ENCODE measurements at places on chromosomes 5 and 9. TPM values are rescaled to one million over a fixed set of nuclear protein-coding genes. Genes with fewer than 3 reads are reported as not detected.

DNA sequence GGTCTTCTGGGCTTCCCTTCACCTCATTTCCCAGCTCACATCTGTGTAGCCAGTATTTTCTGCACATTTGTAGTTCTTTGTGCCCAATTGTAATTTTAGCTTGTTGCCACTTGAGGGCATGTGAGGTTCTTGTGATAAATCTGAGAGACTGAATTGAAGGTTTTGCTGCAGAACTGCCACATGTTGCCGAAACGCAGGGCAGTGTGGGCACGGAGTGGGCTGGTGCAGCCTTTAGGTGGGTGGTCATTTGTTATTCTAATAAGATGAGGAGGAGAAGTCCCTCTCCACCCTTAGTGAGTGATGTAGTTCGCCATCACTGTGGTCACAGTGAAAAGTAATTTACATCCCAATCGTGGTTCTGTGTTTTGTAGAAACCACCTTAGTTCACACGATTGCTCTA is 21.2 kb downstream of the OTULIN start:
- no peak for DNase-seq
- no peak overlapping the region for H3K4me3 ChIP-seq
- H3K4me1 ChIP-seq = peaks cover 8% of the 10 kb centered on the region
- H3K27ac ChIP-seq = peak overlapping the region; percentile 66
- H3K27me3 ChIP-seq = no peaks in the 10 kb centered on the region
- H3K36me3 ChIP-seq = peaks cover 38% of the 10 kb centered on the region

DNA sequence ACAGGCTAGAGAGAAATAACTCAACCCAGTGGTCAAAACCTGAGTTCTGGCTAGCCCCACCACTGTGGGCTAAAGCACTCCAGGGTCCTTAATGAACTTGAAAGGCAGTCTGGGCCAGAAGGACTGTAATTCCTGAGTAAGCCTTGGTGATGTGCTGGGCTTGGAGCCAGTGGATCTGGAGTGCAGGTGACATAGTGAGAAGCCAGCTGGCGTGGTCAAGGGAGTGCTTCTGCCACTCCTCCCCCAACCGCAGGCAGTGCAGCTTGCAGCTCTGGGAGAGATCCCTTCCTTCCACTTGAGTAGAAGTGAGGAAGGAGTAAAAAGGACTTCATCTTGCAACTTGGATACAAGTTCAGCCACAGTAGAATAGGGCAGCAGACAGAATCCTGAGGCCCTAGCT is 424.0 kb downstream of the CDH18 start:
- H3K4me3 ChIP-seq = no peak overlapping the region
- peaks cover 2% of the 10 kb centered on the region for H3K27me3 ChIP-seq
- H3K27ac ChIP-seq = no peak overlapping the region
- no peak for DNase-seq
- no peaks in the 10 kb centered on the region for H3K4me1 ChIP-seq

DNA sequence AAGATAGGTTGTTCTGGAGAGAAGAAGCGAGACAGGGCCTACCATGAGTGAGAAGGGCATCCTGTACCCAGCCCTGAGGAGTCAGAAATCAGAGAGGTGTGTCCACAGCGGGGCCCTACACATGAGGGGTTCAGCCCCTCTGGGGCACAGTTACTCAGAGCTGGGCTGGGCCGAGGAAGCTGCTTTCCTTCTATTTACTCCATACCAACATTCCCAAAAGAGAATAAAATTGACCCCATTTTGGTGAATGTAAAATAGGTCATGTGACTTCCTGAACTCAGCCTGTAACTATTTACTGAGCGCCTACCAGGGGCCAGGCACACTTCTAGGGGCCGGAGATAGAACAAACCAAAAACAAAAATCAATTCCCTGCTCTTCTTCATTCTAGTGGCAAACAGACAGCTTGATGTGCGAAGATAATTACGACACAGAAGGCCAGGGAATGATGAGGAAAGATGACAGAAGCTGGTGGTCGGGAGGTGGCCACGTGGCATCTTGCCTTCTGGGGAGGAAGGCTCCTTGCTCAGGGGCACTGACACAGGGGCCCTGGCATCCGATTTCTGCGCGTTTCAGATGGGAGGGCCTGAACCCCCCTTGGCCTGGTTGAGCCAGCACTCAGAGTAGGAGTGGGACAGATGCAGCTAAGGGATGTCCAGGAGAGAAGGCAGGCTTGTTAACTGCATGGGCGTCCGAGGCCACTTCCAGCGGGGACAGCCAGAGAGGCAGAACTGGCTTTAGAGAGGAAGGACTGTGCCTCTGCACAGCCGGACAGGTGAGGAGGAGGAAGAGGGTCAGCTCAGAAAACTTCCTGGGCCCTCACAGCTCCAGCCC is 121.8 kb downstream of the NSG2 start:
- DNase-seq = no peak
- no peaks in the 10 kb centered on the region for H3K4me1 ChIP-seq
- no peak overlapping the region for H3K27ac ChIP-seq
- no peak overlapping the region for H3K4me3 ChIP-seq
- no peaks in the 10 kb centered on the region for H3K36me3 ChIP-seq
- H3K27me3 ChIP-seq = peaks cover 12% of the 10 kb centered on the region

GRCh38 chr9:105971986-105972385 is 277.6 kb downstream of the TMEM38B start:
- H3K4me1 ChIP-seq = peaks cover 53% of the 10 kb centered on the region
- H3K27ac ChIP-seq = no peak overlapping the region
- H3K36me3 ChIP-seq = no peaks in the 10 kb centered on the region
- DNase-seq = no peak
- no peaks in the 10 kb centered on the region for H3K27me3 ChIP-seq

DNA sequence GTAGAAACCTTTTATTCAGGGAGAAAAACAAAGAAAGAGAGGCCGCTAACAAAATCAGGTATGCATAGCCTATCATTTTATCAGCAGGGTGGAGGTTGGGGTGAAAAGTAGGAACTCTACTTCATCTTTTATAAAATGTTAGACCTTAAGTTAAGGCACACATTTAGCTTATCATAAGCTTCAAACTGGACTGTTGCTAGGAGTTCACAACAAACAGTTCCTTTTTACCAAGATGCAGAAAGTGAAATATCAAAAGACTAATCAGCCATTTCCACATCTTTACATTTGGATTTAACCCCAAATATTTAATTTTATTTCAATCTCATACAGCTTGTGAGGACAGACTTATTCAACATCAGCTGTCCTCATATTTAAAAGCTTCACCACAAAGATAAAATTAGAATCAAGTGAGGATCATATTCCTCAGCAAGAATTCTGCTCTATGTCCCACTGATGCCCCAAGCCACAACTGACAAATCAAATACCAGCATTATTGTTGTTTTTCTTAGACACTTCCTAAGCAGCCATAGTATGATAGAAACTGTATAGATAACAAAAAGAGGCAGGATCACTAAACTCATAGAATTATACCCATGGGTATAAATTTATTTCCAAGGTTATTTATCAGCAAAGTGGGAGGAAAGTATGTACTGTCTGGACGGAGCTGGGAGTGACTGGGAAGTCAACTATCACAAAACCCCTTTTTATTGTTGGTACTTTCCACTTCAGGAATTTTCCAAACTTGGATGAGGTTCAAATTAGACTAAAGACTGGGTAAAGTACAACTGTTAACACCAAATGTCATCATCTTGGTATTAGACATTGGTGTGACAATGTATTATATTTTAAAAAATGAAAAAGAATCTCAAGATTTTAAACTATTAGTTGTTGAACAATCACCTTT is 29.9 kb upstream of the MYOT start:
- peak overlapping the region; percentile 13 for H3K4me3 ChIP-seq
- H3K27ac ChIP-seq = peak overlapping the region; percentile 74
- no peaks in the 10 kb centered on the region for H3K27me3 ChIP-seq
- H3K36me3 ChIP-seq = no peaks in the 10 kb centered on the region
- DNase-seq = no peak

GRCh38 chr9:6758248-6758497 is 400 bp downstream of the KDM4C start:
- peak overlapping the region; percentile 96 for H3K4me3 ChIP-seq
- H3K27ac ChIP-seq = peak overlapping the region; percentile 100
- DNase-seq = no peak
- no peaks in the 10 kb centered on the region for H3K36me3 ChIP-seq
- H3K27me3 ChIP-seq = no peaks in the 10 kb centered on the region

GRCh38 chr5:135996611-135997010 is 32.2 kb upstream of the TGFBI start:
- peak overlapping the region; percentile 27 for H3K4me3 ChIP-seq
- H3K36me3 ChIP-seq = no peaks in the 10 kb centered on the region
- H3K4me1 ChIP-seq = peaks cover 74% of the 10 kb centered on the region
- no peaks in the 10 kb centered on the region for H3K27me3 ChIP-seq
- H3K27ac ChIP-seq = peak overlapping the region; percentile 89

- no peaks in the 10 kb centered on the region for H3K27me3 ChIP-seq
- no peaks in the 10 kb centered on the region for H3K4me1 ChIP-seq
- no peak overlapping the region for H3K4me3 ChIP-seq
- no peak overlapping the region for H3K27ac ChIP-seq
- DNase-seq = no peak
These were observed 38.3 kb upstream of the RORB start for GRCh38 chr9:74458832-74459231.

DNA sequence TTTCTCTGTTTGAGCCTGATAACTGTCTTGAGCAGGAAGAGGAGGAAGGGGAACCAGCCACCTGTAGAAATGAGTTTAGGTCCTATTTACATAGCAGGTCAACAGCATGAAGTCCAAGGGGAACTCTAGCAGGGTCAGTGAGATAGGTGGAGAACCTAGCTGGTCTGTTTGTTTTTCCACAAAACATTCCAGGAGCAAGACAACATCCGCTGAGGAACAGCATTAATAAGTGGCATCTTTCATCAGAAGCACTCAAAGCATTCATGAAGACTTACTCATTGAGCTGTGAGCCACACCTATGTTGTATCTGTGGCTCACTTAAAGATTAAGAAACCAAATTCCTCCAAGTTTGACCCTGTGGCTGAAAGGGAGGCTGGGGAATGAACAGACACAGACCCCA is 115.9 kb downstream of the ACTBL2 start:
- no peak for DNase-seq
- no peaks in the 10 kb centered on the region for H3K36me3 ChIP-seq
- H3K4me3 ChIP-seq = no peak overlapping the region
- peaks cover 6% of the 10 kb centered on the region for H3K4me1 ChIP-seq
- no peak overlapping the region for H3K27ac ChIP-seq
- no peaks in the 10 kb centered on the region for H3K27me3 ChIP-seq

- peaks cover 1% of the 10 kb centered on the region for H3K27me3 ChIP-seq
- no peaks in the 10 kb centered on the region for H3K36me3 ChIP-seq
- peak; percentile 58 for DNase-seq
These were observed 31.0 kb upstream of the TCF7 start for GRCh38 chr5:134083517-134083916.

DNA sequence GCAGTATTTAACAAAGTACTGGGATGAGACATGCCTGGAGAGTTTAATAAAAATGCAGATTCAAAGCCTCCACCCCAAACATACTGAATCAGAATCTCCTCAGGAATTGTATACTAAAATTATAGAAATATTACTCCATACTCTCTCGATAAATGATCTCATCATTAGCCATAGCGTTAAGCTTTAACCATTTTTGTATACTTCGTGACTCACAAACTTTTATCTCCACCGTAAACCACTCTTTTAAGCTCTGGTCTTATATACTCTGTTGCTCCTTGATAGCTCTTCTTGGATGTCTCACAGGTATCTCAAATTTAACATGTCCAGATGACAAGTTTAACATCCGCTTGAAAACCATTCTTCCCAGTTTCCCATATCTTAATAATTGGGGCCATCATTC is 327.8 kb downstream of the ADGRV1 start:
- no peaks in the 10 kb centered on the region for H3K36me3 ChIP-seq
- peaks cover 13% of the 10 kb centered on the region for H3K4me1 ChIP-seq
- DNase-seq = no peak
- H3K27me3 ChIP-seq = peaks cover 3% of the 10 kb centered on the region
- H3K27ac ChIP-seq = no peak overlapping the region

DNA sequence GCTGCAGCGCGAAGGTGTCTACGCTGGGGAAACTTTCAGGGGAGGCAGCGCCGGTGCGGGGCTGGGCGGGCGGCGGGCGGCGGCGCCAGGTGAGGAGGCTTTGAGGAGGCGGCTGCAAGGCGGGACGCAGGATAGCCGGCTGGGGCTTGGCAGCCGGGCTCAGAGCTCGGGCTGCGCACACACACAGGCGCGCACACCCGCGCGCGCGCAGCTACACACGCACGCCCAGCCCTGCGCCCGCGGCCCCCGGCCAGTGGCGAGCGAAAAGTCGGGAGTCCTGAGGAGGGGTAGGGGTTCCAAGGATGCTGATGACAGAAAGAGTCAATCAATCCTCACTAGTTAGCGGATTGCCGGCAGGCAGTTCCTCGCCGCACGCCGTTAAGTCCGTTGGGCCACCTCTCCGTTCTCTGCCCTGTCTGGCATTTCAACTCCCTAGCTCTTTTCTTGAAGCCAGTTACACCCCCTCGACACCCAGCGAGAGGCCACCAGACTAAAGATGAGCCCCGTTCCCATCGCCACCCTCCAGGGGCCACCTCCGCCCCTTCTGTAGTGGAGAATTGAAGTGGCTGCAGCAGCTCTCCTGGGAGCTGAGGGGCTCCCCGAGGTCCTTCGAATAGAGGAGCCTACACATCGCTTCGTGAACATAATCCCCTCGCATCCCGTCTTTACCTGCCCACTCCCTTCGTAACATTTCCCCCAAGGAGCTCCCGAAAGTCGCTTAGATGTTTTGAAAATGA is 1640.3 kb upstream of the C9orf72 start:
- H3K27ac ChIP-seq = no peak within 1 kb of the TSS
- H3K4me3 ChIP-seq = peak within 1 kb of the TSS; percentile 68
- no peak for DNase-seq
- H3K27me3 ChIP-seq = peaks cover 75% of the 10 kb centered on the region

- H3K27ac ChIP-seq = peak overlapping the region; percentile 38
- H3K27me3 ChIP-seq = no peaks in the 10 kb centered on the region
- H3K36me3 ChIP-seq = peaks cover 54% of the 10 kb centered on the region
- no peak for DNase-seq
- no peak overlapping the region for H3K4me3 ChIP-seq
These were observed 51.7 kb upstream of the LRRTM2 start for GRCh38 chr5:138926688-138927448.

DNA sequence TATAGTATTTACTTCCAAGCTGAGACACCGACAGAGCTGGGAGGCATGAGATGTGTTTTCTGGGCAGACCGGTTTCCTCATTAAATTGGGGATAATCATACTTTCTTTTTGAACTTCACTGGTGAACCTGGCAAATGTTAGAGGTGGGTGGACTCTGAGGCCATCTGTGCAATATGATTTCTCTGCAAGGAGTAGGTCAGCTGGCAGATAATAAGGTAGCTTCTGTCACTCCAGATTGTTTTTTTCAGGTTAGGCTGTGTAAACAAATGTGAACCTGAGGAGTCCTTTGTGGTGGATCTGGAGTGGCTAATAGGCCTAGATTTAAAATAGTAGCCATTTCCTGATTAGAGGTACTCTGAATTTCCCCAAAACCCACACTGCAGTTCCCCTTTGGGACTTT is 75.4 kb upstream of the S1PR3 start:
- H3K4me3 ChIP-seq = no peak overlapping the region
- DNase-seq = no peak
- H3K27me3 ChIP-seq = peaks cover 11% of the 10 kb centered on the region
- no peaks in the 10 kb centered on the region for H3K4me1 ChIP-seq
- no peak overlapping the region for H3K27ac ChIP-seq

GRCh38 chr5:168064933-168065622 is 226.4 kb upstream of the WWC1 start:
- no peak overlapping the region for H3K27ac ChIP-seq
- no peak overlapping the region for H3K4me3 ChIP-seq
- peaks cover 11% of the 10 kb centered on the region for H3K4me1 ChIP-seq
- H3K27me3 ChIP-seq = no peaks in the 10 kb centered on the region
- no peaks in the 10 kb centered on the region for H3K36me3 ChIP-seq

- no peak overlapping the region for H3K27ac ChIP-seq
- no peaks in the 10 kb centered on the region for H3K4me1 ChIP-seq
- no peaks in the 10 kb centered on the region for H3K27me3 ChIP-seq
- no peaks in the 10 kb centered on the region for H3K36me3 ChIP-seq
- DNase-seq = no peak
These were observed 175.9 kb upstream of the IZUMO3 start for GRCh38 chr9:24721621-24722020.

Gene GRXCR2
- total RNA-seq = not detected

Gene HACD4
- 0.97 TPM for total RNA-seq

Gene KLF4
- total RNA-seq = 36.0 TPM
